NCI-H526 (cell line): ENCODE measurements at places on chromosomes 4 and X.

- DNase-seq: no peak
These were observed 111.4 kb upstream of the TTC29 start for GRCh38 chr4:147056940-147057610.

- DNase-seq: no peak
These were observed 213.6 kb upstream of the PGRMC2 start for GRCh38 chr4:128501239-128501638.

DNA sequence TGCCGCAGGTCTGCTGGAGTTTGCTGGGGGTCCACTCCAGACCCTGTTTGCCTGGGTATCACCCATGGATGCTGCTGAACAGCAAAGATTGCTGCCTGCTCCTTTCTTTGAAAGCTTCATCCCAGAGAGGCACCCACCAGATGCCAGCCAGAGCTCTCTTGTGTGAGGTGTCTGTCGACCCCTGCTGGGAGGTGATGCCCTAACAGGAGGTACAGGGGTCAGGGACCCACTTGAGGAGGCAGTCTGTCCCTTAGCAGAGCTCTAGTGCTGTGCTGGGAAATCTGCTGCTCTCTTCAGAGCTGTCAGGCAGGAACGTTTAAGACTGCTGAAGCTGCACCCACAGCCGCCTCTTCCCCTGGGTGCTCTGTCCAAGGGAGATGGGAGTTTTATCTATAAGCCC lies 162.7 kb downstream of the NAF1 start:
- no peak for DNase-seq

- peak; percentile 31 for DNase-seq
These were observed 48.9 kb upstream of the FAM47B start for GRCh38 chrX:34893741-34894140.

DNA sequence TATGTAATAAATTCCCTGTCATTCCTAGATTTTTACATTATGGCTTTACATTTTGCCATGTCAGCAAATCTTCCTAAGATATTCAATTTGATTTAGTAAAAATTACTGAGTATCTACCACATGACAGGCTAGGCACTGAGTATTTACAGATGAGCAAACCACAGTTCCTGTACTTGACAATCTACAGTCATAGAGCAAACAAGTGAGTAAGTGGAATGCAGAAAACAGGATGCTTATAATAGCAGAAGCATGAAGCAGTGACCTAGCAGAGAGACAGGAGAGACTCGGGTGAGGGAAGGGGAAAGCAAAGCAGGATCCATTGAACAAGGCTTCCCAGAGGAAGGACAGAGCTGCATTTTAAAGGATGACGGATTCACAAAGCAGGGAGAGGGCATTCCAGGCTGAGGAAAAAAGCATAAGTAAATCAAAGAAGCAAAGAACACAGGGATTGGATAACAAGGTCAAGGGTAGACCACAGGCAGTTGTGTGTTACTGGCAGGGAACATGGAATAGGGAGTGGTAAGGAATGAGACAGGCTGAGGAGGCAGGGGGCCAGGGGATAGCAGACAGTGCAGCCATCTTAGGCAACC lies 124.7 kb upstream of the C1QTNF7 start:
- no peak for DNase-seq
